ENCODE measurements at places on chromosomes 11 and 22.
A peak's percentile ranks its signal among the peaks of the same experiment; 100 is the strongest.

GRCh38 chr11:124583781-124584180 is 14.0 kb downstream of the OR8A1 start:
- no peak for DNase-seq

DNA sequence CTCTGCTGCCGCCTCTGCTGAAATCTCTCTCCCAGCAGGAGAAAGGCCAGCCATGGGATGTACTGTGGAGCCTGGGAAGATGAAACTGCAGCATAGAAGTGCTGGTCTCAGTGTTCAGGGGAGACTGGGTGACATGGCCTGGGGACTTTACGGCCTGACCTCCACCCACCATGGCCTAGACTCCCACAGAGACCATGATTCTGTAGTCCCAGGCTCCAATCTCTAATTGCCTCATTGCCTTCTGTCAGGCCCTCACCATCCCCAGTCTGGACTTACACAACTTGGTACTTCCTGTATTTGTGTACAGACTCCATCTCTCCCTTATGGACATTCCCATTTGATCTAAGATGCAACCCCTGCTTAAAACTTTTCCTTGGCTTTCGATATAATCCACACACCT is 43.1 kb downstream of the TRAF6 start:
- DNase-seq = peak; percentile 26

GRCh38 chr11:123588117-123588863 is 66.1 kb downstream of the SCN3B start:
- DNase-seq = no peak

DNA sequence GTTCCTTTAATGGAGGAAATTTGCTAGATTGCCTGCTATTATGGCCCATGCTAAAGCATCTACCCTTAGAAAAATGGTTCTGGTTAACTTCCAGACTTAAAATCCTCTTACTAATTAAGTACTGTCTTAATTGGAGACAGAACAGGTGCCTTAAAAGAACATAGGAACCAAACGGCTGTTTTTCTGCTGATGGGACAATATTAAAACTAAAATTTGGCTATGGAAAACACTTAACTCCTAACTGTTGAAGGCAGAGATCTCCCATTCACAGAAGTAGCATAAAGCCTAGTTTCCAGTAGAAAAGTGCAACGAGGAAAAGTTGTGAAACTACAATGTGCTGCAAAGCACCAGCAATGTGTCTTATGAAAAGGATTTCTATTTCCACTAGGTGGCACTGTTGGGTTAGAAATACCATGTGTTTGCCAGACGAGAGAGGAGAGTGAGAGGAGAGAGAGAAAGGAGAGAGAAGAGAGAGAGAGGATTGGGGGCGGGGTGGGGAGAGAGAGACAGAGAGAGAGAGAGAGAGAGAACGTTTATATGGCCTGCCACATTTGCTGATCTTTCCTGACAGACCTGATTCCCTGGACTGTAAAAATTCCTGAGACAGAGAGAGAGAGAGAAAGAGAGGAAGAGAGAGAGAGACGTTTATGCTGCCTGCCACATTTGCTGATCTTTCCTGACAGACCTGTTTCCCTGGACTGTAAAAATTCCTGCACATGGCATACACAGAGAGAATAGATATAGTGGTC is 51.5 kb downstream of the FAM181B start:
- DNase-seq = peak; percentile 72

GRCh38 chr11:56906683-56907148 is 82.0 kb upstream of the OR5AK2 start:
- no peak for DNase-seq

- no peak for DNase-seq
These were observed 84.6 kb upstream of the LDLRAD3 start for GRCh38 chr11:35859301-35859700.

GRCh38 chr11:71198141-71198822 is 54.1 kb downstream of the SHANK2 start:
- DNase-seq = no peak

- DNase-seq = no peak
These were observed 69.9 kb downstream of the BCR start for GRCh38 chr22:23250056-23250784.

DNA sequence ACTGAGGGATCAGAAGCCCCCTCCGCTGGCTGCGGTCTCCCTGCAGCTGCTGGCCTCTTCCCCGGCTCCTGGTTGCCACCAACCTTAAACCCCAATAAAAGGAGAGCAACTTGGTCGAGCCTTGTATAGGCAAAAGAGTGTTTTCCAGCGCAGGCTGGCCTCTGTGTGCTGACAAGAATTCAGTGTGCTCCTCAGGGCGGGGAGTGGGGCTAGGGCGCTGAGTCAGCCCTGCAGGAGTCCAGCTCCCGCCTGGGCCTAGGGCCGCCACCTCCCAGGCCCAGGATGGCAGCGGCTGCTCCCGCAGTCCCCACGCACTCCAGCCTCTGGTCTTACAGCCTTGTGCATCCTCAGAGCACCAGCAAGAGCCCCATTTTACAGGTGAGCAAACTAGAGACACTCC is at the start of gene SHISAL1:
SHISAL1 (minus strand) TSS at position 186 of the 400 bp plus-strand sequence. CDS start 12,006 bp downstream, outside the sequence.
- DNase-seq = no peak

DNA sequence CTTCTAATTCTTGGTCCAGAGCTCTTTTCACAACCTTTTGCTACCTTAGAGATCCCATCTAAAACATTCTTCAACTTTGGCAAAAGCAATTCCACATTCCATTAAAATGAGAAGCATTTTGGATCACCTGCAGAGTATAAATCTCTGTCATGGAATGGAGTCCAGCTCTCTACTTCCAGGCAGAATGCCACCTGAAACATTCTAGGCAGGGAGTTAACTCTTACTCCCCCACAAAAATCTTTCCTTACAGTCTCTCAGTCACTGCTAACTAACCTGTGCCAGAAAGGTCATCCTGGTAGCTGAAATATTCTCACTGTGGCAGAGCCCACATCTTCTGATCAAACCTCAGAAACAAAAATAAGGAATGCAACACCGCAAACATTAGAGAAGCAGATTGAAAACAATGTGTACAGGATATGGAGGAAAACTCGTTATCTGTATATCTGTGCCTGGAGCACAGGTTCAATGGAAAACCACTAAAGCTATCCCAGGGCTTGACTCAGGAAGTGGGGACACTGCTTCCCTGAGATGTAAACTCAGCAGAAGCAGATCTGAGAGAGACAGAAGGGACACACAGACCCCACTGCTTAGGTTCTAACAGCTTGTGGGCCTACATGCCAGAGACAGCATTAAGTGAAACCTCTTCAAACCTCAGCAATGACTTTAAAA is 78.9 kb downstream of the KCNC1 start:
- DNase-seq = no peak

- no peak for DNase-seq
These were observed 124.5 kb downstream of the ARHGAP8 start for GRCh38 chr22:44876921-44877320.

GRCh38 chr11:14537134-14537599 is 17.0 kb upstream of the PSMA1 start:
- DNase-seq = peak; percentile 46

Measured in MV-4-11 (cell line).